Activated CD8-positive, alpha-beta memory T cell treated with anti-CD3 and anti-CD28 coated beads for 1 hour (primary cell): ENCODE measurements at places on chromosomes 1 and 21.

DNA sequence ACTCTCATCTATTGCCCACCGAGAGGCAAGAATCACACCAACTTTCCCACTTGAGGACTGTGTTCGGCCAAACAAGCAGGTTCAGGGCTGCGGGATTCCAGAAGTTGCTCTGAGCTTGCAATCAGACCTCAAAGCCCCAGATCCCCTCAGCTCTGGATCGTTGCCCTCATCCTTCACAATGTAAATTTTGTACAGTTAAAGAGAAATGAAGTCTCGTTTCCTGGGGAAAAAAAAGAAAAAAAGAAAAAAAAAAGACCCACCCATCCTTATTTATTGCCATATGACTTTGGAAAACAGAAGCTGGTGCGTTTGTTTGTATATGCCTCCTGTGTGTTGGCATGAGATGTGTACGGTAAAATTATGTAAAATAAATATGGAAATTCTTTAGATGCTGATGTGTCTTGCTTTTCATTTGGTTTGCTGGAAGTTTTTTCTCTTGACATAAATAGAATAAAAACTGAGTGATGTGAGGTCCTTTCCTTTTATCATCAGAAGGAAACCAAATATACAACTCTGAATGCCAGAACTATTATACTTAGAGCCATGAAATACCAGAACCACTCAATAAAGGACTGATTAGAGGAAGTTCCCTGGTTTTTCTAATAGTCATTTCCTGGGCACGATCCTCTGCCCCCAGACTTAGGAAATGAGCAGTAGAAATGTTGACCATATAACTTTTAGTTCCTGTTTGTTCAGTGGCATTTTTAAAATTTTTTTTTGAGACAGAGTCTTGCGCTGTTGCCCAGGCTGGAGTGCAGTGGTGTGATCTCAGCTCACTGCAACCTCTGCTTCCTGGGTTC, 48.7 kb downstream of the LHX4 start:
- no peak for DNase-seq

DNA sequence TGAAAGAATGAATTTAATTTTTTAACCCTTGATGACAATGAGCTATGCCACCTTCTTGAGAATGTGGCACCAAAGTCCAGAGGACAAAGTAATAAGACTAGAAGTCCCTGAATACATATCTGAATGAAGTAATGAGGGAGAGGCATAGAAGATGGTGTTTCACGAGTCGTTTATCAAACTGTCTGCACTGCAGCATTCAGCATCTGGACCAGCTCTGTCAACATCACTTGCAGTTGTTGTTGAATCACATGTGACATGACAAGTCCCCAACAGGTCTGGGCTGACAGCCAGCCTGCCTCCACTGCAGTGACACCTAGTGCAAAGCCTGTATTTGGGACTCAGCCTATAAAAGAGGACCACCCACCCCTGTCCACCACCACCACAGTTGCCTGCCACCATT, 17.3 kb upstream of the GALNT2 start:
- DNase-seq = no peak

DNA sequence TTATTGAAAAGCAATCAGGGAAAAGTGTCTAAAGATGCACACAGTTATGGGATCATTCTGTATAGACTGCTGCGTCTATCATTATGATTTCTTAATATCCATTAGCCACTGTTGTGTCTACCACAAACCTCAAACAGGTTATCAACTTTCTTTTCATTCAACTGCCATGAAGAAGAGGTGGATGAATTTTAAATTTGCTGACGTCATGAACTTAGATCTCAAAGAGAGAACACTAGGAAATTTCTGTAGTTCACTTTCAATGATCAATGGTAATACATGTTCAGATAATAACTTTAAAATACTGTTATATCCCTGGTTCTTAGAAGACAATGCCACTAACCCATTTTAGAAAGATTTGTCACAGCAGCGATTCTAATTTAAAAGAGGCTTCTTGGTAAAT, 6.7 kb downstream of the PLA2G4A start:
- no peak for DNase-seq

- DNase-seq = no peak
These were observed 463.4 kb downstream of the PTPRC start for GRCh38 chr1:199102239-199102638.
